Activated naive CD4-positive, alpha-beta T cell (primary cell): ENCODE measurements at places on chromosomes 13 and 19.
A peak's percentile ranks its signal among the peaks of the same experiment; 100 is the strongest.

DNA sequence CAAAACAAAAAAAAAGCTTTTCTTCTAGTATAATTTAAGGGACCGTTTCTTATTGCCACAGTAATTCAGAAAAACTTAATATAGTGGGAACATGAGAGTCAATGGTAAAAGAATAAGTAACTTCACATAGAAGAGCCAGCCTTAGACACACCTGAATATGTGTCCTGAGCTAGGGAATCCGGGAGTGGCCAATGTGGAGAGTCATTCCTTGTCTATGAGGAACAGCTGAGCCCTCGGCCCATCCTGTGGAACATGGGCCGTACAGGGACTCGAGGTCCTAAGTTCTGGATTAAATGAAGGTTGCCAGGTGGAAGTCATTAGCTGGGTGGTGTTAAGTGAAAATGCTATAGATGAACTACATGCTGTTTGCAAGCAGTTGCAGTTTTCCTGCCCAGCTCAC lies 32.2 kb downstream of the EFNB2 start:
- DNase-seq = no peak

GRCh38 chr19:32652894-32653598 lies 21.9 kb downstream of the ANKRD27 start:
- no peak for DNase-seq

- DNase-seq = no peak
These were observed 9.0 kb upstream of the LTBP4 start for GRCh38 chr19:40592170-40592569.

DNA sequence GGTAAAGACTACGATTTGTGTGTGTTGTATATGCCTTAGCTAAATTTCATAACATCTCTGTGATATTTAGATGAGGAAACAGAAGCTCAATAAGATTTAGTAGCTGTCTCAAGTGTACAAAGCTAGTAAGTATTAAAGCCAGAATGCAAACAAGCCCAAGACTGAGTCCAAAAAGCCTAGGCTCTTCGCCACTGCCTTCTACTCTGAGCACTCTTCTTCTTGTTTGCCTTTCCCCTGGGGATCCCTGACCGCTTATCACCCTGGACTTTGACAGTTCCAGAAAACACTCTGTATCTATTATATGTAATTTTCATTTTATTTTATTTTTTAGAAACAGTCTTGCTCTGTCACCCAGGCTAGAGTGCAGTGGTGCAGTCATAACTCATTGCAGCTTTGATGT lies 5.8 kb downstream of the TM9SF2 start:
- no peak for DNase-seq

DNA sequence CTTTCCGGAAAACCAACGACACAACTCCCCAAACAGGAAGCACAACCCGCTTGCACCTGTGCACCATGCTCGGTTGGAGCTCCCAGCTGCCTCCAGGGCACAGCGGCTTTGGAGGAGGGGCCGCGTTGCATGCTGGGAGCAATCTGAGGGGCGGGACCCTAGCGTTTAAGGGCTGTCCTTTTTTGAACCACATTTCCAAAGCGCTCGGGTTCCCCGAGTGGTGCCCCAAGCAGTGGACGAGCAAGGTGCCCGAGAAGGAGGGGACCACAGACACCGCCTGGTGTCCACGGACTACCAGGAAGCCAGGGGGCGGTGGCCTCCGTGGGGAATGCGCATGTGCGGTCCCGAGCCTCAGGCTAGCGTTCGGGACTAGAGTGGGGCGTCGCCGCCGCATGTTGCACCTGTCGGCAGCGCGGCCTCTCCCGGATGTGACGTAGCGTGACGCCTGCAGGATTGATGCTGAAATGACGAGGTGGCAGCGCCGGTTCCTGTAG lies 11.9 kb upstream of the ZNF57 start:
- DNase-seq = peak; percentile 14

GRCh38 chr19:2777952-2778683 lies 5.0 kb downstream of the SGTA start:
- DNase-seq = no peak

DNA sequence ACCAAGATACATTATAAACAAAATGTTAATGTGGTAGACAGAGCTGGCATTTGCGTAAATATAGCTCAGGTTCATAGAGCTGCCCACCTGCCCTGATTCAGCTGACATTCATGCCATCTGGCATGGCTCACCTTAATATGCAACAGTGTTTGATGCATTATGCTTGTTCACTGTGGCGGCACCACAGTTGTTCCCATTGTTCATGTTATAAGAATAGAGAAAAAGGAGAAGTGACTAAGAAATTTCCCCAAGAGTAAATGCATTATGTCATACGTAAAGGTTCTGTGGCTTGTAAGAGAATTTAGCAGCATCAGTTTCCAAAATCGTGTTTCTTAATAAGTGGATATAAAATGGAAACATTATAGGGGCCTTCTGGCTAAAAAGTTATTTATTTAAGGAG lies 4.5 kb downstream of the CCNA1 start:
- DNase-seq = no peak

DNA sequence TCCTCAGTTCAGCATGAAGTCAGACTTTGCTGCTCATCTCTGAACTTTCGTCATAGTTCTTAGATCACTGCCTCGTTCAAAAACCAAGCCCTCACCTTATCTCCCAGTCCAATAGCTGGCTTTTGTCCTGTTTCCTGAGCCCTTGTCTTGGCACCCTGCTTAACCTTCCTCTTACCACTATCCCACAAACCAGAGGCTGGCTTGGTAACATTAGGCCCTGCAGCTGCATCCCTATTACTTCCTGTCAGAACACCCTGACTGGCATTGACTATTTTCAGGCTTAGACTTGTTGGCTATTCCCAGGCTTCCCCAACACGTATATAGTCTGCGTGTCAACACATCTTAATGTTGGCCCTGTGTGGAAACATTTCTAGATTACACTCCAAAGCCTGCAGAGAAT lies 172.4 kb downstream of the VWA8 start:
- no peak for DNase-seq

GRCh38 chr19:30662211-30662861 lies 290.2 kb downstream of the ZNF536 start:
- DNase-seq = no peak

GRCh38 chr19:15584095-15584494 lies 30.9 kb upstream of the CYP4F8 start:
- no peak for DNase-seq

- no peak for DNase-seq
These were observed 34.4 kb upstream of the EPHX3 start for GRCh38 chr19:15266683-15267082.

GRCh38 chr19:41734585-41734984 lies 20.7 kb upstream of the CEACAM6 start:
- no peak for DNase-seq

DNA sequence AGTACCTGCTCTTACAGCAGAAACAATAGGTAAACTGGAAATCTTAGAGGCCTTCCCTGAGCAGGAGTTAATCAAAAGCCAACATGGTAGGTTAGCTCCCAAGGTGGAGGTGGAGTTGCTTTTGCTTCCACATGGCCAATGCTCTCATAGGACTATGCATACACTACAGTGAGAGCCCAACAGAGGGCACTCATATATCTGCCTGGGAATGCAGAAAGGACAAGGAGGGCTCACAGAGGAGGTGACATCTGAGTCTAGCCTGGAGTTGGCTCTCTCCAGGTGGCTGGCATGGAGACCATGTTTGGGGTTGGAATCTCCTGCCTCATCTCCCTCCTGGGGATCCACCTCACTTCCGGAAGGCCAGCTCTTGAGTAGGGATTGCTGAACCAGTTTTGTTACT lies 34.6 kb downstream of the ATP8A2 start:
- no peak for DNase-seq

DNA sequence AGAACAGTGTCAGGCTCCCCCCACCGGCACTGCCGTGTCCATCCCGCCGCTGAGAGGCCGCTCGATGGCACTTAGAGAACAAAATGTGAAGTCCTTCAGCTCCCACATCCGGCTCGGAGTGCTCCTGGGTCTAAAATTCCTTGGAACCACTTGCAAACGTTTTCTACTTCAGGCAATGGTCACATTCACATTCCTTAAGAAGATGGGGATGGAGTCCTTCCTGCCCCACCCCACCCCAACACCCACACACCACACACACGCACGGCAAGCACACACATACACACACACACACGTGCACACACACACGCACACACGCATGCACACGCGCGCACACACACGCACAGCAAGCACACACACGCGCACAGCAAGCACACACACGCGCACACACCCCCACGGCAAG lies 83.4 kb downstream of the SOX1 start:
- no peak for DNase-seq

DNA sequence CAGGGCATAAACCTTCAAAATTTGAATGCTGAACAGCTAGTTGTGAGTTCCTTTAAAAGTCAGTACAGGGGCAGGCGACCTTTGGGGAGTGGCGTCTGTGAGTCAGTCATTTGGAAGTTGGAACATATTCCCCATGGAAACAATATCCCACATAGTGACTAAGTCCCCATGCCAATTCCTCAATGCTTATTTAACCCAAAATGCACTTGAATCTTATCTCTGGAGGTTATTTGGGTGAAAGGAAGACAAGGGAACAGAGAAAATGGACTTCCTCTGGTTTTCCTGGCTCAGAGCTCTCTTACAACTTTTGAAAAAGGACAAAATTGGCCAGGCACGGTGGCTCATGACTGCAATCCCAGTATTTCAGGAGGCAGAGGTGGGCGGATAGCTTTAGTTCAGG lies 479.2 kb upstream of the NBEA start:
- no peak for DNase-seq

GRCh38 chr13:77409412-77409811 lies 82.5 kb upstream of the MYCBP2 start:
- no peak for DNase-seq

GRCh38 chr19:28785971-28786370 lies 427.0 kb downstream of the UQCRFS1 start:
- no peak for DNase-seq

DNA sequence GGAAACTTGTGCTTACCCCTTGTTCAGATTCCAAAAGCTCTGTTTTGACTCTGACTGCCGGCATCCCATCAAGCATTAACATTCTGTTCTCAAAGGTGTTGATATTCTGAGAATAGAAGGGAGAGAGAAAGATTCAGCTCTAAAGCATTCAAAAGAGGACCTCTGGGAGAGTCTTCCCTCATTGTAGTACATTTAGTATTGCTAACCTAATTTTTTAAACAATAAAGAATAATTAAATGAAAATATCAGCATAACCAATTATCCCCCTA lies 190.3 kb downstream of the KLF12 start:
- DNase-seq = no peak
